ENCODE measurements at places on chromosomes 1 and 21.
A peak's percentile ranks its signal among the peaks of the same experiment; 100 is the strongest.

DNA sequence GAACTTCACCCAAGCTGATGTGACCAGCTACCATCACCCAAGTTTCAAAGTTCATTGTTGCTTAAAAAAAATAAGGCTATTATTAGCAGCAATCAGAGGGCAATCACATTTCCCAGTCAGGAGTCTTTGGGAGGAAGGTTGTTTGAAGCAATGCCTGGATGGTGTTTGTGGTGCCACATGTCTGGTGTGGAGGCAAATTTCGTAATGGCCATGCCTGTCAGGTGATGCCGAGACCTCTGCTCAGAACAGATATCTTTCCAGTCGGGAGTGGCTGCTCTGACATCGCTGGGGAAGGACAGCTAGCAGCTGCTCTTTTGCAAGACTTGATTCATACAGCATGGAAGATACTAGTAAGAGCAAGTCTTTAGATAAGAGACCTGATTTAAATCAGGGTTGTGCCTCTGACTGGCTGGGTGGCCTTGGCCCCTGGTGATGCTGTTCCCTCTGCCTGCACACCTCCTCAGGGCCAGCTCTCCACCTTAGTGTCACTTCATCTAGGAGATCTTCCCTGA, 187.8 kb upstream of the JUN start:
- DNase-seq, result no peak

- no peak for DNase-seq
Measured at GRCh38 chr1:95641386-95641785, 407.4 kb downstream of the RWDD3 start.

DNA sequence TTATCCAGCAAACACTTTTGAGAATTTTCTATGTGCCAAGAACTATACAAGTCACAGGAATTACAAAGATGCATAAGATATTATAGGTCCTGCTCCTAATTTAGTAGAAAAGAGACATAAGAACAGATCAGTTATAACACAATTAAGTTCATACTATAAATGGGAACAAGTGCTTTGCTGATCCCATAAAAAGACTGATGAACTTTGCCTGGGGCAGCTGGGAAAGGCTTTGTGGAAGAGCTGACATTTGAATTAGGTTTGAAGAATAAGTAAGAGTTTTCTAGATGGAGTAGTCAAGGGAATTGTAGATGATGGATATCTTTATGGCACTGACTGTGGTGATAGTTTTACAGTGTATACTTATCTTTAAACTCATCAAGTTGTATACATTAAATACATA, 76.5 kb downstream of the VCAM1 start:
- DNase-seq, result no peak

GRCh38 chr1:177897998-177898654, 71.7 kb downstream of the SEC16B start:
- no peak for DNase-seq

DNA sequence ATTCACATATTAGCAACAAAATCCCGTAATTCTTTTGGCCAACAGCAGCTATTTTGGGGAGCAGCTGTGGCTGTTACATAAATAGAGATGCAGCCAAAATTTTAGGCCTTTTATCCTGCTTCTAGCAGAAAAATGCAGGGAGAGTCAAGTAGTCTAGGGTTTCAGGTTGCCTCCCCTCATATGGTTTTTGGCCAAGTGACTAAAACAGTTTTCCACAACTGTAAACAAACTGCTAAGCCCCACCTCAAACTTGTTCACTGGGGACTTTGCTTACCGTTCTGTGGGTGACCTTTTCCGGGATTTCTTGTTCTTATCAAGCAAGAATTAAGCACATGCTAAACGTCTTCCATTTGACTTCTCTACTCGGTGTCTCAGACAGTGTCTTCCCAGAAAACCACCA, 133.4 kb downstream of the EDEM3 start:
- no peak for DNase-seq

- DNase-seq, result no peak
Measured at GRCh38 chr1:93541045-93541444, 93.1 kb downstream of the FNBP1L start.

DNA sequence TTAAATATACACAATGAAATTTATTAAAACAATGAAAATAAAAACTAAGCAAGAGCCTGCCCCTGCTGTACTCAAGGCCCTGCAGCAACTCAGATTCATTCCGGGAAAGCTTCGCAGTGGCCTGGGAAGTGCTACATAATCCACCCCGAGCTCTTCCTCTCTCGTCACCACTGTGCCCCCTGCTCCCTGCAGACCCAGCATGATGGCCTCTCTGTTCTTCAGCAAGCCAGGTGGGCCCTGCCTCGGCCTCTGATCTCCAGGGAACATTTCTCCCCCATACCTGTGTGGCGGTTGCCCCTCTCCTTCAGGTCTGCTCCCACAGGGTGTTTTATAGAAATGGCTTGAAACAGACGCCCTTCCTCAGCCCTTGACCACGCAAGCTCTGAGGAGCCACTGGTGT, 10.6 kb downstream of the RNF187 start:
- no peak for DNase-seq

DNA sequence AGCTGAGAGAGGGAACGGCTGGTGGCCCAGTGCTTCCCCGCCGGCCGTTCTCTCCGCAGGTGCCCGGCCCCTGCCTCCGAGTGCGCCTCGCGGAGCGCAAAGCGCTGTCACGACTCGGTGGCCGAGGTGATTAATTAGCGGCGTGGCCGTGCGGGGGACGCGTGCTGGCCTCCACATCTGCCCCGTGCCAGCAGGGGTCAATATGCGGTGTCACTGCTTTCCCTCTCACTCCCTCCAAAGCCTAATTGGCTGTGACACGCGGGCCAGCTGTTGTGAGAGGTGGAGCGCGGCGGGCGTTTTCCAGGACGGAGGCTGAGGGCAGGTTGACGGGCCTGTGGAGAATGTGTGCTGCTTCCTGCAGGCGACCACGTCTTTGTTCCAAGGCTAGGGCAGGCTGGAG, 239.0 kb downstream of the LMX1A start:
- no peak for DNase-seq

DNA sequence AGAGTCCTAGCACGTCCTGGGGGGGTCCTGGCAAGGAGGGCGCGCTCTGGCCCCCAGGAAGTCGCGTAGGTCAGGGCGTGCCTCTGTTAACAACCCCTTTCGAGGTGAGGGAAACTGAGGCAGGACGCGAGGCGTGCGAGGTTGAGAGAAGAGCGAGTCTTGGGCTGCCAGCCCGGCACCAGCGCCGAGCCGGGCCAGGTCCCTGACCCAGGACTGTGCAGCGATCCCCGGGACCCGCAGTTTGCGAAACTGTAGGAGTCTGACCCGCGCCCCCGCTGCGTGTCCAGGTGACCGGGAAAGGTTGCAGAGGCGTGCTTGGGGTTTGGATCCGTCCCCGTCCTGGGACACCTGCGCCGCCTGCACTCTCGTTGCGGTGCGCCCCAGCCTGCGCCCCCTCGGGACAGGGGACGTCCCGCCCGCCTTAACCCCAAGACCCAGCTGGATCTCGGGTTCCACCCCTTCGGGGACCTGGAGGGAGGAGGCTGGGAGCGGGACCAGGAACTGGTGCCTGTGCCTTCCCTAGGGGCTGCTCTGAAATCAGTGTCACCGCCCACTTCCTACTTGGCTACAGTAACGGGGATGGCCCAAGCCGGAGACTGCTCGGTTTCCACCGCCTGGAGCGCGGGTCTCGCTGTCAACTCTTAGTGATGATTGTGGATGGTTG, 493 bp downstream of the DISC1 start:
- no peak for DNase-seq

- DNase-seq, result no peak
Measured at GRCh38 chr1:88266051-88266450, 418.0 kb upstream of the PKN2 start.

- DNase-seq, result no peak
Measured at GRCh38 chr1:41641941-41642527, 157.6 kb upstream of the EDN2 start.

DNA sequence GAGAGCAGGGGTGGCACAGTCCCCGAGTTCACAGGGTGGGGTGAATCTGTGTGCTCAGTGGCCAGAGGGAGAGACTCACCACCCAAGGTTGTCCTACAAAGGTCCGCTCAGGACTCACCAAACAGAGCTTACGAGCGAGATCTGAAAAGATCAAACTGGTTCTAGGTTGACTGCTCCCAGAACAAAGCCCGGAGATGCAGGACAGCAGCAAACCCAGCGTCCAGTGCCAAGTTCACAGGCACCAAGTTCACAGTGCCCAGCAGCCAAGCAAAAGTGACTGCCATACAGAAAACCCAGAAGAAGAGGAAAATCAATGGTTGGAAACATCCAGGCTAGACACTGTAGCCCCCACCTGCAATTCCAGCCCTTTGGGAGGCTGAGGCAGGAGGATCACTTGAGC, 35.7 kb downstream of the AGPAT3 start:
- DNase-seq, result no peak

GRCh38 chr21:37365517-37366481, 774 bp upstream of the DYRK1A start:
- peak; percentile 60 for DNase-seq

DNA sequence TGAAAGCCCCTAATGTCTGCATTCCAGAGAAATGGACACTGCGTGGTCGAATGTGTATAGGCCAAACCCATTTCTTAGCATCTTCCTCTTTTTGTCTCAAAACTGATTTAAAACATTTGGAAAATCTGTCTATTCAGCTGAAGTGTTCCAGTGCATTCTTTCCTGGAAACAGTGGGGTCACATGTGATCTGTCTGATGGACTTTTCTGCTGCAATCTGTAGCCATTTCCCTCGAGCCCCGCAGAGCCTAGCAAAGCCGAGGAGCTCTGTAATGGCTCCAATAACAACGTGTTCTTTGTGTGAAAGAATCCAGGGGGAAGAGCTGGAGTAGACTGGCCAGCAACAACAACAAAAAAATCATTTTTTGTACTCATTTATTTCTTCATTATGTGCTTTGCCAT, 329.3 kb downstream of the BARHL2 start:
- DNase-seq, result no peak

- DNase-seq, result no peak
Measured at GRCh38 chr1:51920130-51920529, 41.6 kb upstream of the NRDC start.

- no peak for DNase-seq
Measured at GRCh38 chr1:28087614-28088167, 719 bp downstream of the EYA3 start.

DNA sequence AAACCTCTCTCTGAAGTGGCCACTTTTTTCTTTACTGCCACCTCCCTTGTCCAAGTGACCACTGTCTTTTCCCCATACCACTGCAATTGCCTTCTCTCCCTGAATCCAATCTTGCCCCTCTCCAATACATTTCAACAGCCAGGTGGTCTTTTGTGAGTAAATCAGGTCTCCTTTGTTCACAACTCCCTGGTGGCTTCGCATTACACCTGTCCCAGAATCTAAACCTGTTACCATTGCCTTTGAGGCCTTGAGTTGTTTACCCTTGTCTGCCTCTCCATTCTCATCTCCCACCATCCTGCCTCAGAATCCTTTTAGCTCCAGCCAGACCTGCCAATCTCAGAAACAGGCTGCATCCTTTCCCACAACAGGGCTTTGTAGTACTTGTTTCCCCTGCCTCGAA, 21.8 kb upstream of the DYNLT5 start:
- no peak for DNase-seq

DNA sequence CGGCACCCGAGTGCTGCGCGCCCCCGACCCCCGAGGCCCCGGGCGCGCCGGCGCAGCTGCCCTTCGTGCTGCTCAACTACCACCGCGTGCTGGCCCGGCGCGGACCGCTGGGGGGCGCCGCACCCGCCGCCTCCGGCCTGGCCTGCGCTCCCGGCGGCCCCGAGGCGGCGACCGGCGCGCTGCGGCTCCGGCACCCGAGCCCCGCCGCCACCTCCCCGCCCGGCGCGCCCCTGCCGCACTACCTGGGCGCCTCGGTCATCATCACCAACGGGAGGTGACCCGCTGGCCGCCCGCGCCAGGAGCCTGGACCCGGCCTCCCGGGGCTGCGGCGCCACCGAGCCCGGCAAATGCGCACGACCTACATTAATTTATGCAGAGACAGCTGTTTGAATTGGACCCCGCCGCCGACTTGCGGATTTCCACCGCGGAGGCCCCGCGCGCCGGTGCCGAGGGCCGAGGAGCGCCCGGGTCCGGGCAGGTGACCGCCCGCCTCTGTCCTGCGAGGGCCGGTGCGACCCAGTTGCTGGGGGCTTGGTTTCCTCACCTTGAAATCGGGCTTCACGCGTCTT, 49.0 kb downstream of the SIM2 start:
- no peak for DNase-seq

- no peak for DNase-seq
Measured at GRCh38 chr1:17340358-17340757, 31.6 kb upstream of the PADI6 start.

DNA sequence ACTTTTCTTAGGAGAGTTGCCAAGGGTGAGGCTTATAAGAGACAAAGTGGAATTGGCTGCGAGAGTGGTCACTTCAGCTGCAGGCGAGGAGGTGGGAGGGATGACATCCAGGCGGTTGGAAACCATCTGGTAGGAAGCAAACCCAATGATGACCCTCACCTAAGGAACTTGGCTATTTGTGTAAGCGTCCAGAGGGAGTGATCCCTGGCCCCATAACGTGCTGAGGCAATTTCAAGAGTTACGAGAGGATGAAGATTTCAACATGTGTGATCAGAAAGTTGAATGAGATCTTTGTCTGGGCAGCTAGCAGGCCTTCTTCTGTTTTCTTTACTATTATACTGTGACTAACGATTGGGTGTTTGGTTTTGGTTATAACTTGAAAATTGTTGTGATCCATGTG, 102.7 kb upstream of the VANGL1 start:
- no peak for DNase-seq

DNA sequence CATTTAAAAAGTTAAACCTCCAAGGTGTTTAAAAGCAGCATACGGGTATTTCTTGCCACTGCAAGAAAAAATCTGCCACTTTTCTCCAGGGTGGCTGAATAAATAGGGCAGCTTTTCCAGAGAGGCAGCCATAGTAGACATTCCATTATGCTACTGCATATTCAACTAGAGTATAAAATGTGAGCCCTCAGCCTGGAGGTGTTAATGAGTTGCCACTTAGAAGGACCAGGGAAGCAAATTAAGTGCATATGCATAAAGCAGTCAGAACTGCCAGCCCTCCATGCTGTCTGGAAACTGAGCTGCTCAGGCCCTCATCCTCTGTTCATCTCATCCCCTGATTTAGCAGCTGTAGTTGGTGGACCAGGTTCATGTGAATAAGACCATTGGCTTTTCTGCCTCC, 99.4 kb downstream of the DIRAS3 start:
- no peak for DNase-seq

DNA sequence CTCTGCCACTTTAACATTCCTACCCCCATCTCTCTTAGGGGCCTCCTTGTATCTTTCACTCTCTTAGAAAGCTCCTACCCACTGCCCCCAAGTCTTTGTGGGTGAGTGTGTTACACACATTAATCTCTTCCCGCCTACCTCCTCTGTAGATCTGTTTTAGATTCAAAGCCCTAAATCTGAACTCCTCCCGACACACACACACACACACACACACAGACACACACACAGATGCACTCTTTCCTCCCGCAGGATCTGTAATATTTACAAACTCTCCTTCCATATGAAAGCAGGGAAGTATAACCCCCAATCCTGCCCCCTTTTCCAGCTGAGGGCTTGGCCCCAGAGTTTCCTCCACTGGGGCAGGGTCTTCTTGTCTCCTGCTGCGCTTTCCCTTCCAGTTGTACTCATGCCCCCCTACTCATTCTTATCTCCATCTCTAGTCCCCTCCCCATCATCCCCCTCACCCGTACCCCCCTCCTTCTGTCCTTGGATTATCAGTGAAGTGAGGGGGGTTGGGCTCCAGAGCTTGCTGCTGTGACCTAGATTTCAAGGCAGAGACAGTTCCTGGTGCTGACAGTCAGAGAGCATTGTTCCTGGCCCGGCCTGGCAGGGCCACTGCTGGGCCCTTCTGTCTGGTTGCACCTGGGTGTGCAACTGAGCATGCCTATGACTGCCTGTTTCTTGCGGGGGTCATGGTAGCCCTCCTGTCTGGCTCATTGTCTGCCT, 4.3 kb downstream of the PEA15 start:
- DNase-seq, result no peak

GRCh38 chr1:229461032-229461668, 27.3 kb upstream of the ACTA1 start:
- DNase-seq, result no peak
